ENCODE measurements at places on chromosomes 16 and 17. TPM values are rescaled to one million over a fixed set of nuclear protein-coding genes. Genes with fewer than 3 reads are reported as not detected.

Gene KCNJ18
- not detected for total RNA-seq

Gene NUTF2
- 196 TPM for total RNA-seq

- H3K4me3 ChIP-seq, result no peak overlapping the region
- H3K27ac ChIP-seq, result no peak overlapping the region
- H3K4me1 ChIP-seq, result peaks cover 52% of the 10 kb centered on the region
- DNase-seq, result no peak
- no peaks in the 10 kb centered on the region for H3K36me3 ChIP-seq
- H3K27me3 ChIP-seq, result peaks cover 11% of the 10 kb centered on the region
These were observed 65.2 kb upstream of the CIBAR2 start for GRCh38 chr16:85177448-85177846.

DNA sequence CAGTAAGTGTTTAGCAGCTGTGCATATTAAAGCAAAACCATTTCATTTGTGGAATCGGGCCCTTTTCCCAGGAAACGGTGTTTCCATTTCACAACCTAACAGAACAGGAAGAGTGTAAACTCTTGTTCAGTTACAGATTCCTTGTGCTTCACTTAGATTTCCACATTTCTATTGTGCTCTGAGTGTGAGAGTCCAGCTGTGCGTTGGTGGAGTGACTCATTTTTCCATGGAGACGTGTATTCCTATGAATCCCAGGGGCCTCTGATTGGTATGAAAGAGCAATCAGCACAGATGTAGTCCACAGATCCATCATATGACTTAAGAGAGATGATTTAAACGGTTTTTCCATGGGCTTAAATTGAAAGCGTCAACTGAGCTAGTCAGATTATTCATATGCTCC, 13.3 kb upstream of the CAVIN1 start:
- H3K4me3 ChIP-seq, result no peak overlapping the region
- DNase-seq, result no peak
- no peak overlapping the region for H3K27ac ChIP-seq

- H3K36me3 ChIP-seq, result no peaks in the 10 kb centered on the region
- no peaks in the 10 kb centered on the region for H3K27me3 ChIP-seq
- H3K4me3 ChIP-seq, result no peak overlapping the region
- H3K4me1 ChIP-seq, result peaks cover 1% of the 10 kb centered on the region
- no peak overlapping the region for H3K27ac ChIP-seq
- peak; percentile 37 for DNase-seq
These were observed 317.2 kb upstream of the ZFHX3 start for GRCh38 chr16:73365016-73365551.

Gene PTX4
- total RNA-seq, result 2.2 TPM

GRCh38 chr17:76568811-76569221, 16.8 kb downstream of the ST6GALNAC2 start:
- H3K4me3 ChIP-seq, result no peak overlapping the region
- peaks cover 7% of the 10 kb centered on the region for H3K27me3 ChIP-seq
- H3K27ac ChIP-seq, result no peak overlapping the region

- no peak overlapping the region for H3K4me3 ChIP-seq
- H3K36me3 ChIP-seq, result no peaks in the 10 kb centered on the region
- H3K4me1 ChIP-seq, result no peaks in the 10 kb centered on the region
- no peak overlapping the region for H3K27ac ChIP-seq
- no peaks in the 10 kb centered on the region for H3K27me3 ChIP-seq
- DNase-seq, result no peak
These were observed 21.9 kb downstream of the DYNLL2 start for GRCh38 chr17:58105093-58105492.

- peak overlapping the region; percentile 67 for H3K4me3 ChIP-seq
- H3K36me3 ChIP-seq, result no peaks in the 10 kb centered on the region
- peak; percentile 74 for DNase-seq
- H3K4me1 ChIP-seq, result peaks cover 35% of the 10 kb centered on the region
- H3K27ac ChIP-seq, result peak overlapping the region; percentile 50
These were observed 55.8 kb downstream of the ZFHX3 start for GRCh38 chr16:72992142-72992601.

DNA sequence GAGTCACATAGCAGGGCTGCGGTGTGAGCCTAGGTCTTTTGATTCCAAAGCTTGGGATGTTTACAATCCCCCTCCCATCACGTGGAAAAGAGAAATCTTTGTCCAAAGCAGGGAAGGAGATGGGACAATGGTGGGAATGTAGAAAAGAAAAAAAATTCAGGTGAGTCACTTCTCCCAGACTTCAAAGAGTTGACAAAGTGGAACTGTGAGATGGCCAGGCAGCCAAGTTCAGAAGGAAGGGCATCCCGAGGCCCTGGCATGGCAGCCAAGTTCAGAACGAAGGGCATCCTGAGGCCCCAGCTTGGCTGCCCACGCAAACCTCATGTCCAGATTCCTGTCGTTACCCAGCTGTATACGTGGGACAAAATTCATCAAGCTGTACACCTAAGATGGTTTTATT, 47.5 kb downstream of the FOXL1 start:
- H3K4me3 ChIP-seq, result no peak overlapping the region
- no peak overlapping the region for H3K27ac ChIP-seq
- peaks cover 4% of the 10 kb centered on the region for H3K36me3 ChIP-seq
- DNase-seq, result no peak

- H3K4me3 ChIP-seq, result no peak overlapping the region
- no peak overlapping the region for H3K27ac ChIP-seq
These were observed 8.0 kb downstream of the GCGR start for GRCh38 chr17:81811705-81812570.

Gene SNTB2
- 26.8 TPM for total RNA-seq

Gene KRTAP3-1
- not detected for total RNA-seq

DNA sequence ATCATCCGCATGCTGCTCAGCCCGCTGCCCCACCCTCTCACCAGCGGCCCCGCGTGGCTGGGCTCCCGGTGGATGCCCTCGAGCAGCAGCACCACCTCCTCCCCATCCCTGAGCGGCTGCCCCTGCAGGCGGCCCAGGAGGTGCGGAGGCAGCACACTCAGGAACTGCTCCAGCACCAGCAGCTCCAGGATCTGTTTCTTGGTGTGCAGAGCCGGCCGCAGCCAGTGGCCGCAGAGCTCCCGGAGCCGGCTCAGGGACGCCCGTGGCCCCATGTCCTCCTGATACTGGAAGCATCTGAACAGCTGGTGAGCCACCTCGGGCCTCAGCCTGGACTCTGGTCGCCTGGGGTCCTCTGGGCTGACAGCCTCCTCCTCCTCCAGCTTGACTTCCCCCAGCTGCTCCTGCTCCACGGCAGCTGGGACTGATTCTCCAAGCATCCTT, 6.6 kb downstream of the ZSCAN10 start:
- no peak for DNase-seq
- H3K27ac ChIP-seq, result no peak overlapping the region
- H3K4me3 ChIP-seq, result no peak overlapping the region
- peaks cover 4% of the 10 kb centered on the region for H3K27me3 ChIP-seq
- peaks cover 16% of the 10 kb centered on the region for H3K4me1 ChIP-seq

- H3K36me3 ChIP-seq, result no peaks in the 10 kb centered on the region
- H3K27me3 ChIP-seq, result peaks cover 12% of the 10 kb centered on the region
- DNase-seq, result no peak
- peak overlapping the region; percentile 68 for H3K4me3 ChIP-seq
- H3K27ac ChIP-seq, result no peak overlapping the region
- H3K4me1 ChIP-seq, result peaks cover 13% of the 10 kb centered on the region
These were observed 1.6 kb downstream of the COASY start for GRCh38 chr17:42563543-42563942.

DNA sequence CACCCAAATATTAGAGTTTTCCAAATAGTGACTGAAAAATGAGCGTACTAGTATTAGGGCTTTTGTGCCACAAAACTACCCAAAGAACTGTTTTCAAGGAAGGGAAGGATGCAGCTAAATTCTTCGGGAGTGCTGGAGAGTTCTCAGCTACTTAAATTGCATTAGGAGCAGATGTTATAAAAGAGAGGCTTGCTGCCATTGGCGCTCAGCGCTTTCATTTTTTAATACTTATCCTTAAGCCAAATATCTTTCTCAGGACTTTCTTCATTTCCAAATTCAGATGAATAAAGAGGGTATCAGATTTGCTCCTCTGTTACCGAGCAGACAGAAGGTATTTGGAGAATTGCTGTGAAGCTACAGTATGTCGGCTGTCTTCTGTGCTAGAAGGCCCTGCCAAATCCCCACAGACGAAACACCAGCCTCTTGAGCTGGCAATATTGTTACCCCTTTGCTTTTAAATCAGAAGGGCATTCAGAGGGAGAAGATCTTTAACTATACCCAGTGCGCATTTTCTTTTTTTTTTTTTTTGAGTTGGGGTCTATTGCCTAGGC, 47.2 kb upstream of the CLEC18A start:
- peaks cover 4% of the 10 kb centered on the region for H3K4me1 ChIP-seq
- H3K36me3 ChIP-seq, result peaks cover 9% of the 10 kb centered on the region
- H3K4me3 ChIP-seq, result no peak overlapping the region
- DNase-seq, result no peak
- H3K27me3 ChIP-seq, result no peaks in the 10 kb centered on the region
- no peak overlapping the region for H3K27ac ChIP-seq

DNA sequence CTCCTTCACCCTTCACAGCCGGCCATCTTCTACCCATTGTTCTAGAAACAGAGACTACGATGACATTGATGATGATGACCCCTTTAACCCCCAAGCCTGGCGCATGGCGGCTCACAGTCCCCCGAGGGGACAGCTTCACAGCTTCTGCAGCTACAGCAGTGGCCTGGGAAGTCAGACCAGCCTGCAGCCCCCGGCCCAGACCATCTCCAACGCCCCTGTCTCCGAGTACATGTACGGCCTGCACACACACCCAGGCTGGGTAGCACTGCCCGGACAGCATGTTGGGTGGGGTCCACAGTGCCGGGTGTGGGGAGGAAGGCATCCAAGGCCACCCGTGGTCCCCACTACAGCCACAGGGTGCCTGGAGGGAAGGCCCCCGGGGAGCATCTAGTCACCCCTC, 21.0 kb upstream of the DNAI2 start:
- no peaks in the 10 kb centered on the region for H3K36me3 ChIP-seq
- no peak for DNase-seq
- H3K27me3 ChIP-seq, result peaks cover 8% of the 10 kb centered on the region
- H3K4me1 ChIP-seq, result peaks cover 15% of the 10 kb centered on the region

DNA sequence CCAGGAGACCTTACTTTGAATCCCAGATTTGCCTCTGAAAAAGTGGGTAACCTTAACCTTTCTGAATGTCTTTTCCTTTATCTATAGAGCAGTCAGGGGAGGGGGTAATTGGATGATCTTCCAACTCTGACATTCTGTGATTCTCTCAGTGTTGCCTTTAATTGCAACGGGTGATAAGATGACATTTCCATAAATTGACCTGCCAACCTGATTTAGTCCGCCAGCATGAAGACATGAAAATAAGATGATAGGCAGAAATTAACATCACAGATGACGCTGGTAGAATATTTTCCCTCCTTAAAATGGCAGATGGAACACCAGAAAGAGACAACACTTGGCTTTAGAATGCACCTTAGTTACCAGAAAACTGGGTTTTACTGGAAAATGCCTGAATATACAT, 72.6 kb downstream of the VAT1L start:
- no peaks in the 10 kb centered on the region for H3K36me3 ChIP-seq
- no peak for DNase-seq
- H3K4me1 ChIP-seq, result peaks cover 6% of the 10 kb centered on the region

Data from glutamatergic neuron (in vitro differentiated cells).